ENCODE measurements at places on chromosomes 2 and 18.

DNA sequence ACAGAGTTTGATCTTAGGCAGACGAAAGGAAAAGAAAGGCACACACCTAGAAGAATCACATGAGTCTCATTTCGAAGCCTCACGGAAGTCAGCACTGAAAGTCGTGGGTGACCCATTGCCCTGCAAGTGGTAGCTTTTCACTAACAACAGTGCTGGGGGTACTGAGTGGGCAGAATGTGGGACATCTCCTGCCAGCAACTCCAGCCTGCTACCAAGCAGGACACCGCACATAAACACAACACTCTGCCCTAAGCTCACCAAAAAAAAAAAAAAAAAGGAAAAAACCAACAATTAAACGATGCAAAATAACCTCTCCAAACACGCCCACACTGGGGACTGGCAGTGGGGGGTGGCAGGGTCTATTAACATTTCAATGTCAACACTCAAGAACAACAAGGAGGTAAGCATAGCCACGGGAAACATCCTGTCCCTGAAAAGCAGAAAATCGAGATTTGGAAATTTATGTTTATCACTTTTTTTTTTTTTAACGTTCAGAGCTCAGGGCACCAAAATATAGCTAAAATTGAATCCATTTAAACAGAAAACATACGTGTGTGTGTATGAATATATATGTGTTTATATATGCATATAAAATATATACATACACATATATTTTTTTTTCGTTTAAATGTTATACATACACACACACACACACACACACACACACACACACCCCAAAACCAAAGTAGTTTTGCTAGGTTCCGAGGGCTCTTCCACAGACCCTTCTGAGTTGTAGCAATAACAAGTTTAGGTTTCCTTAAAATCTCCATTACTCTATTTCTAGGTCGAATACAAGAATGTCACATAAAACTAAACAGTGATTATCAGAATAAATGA lies 2.2 kb downstream of the INO80D start:
- peaks cover 8% of the 10 kb centered on the region for H3K4me1 ChIP-seq
- DNase-seq = no peak
- peak overlapping the region; percentile 77 for H3K4me3 ChIP-seq

DNA sequence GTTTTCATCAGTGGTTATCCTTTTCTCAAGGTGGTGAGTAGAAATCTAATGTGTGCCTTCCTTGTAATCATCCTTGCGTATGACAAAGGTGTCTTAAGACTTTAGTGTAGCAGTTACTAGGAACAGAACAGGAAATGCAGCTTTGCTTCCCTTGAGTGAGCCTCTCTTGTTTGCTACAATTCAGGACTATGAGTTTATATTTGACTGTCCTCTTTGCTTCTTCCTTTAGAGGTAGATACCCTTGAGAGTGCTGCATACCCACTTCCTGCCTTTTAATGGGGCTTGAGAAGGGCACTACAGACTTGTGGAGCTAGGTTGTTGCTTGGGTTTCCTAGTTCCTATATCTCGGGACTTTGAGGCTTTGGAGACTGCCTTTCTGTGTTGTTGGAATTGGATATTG lies 3.8 kb downstream of the KCNJ13 start:
- H3K4me3 ChIP-seq = no peak overlapping the region
- DNase-seq = no peak
- H3K27me3 ChIP-seq = no peaks in the 10 kb centered on the region
- H3K4me1 ChIP-seq = peaks cover 10% of the 10 kb centered on the region

DNA sequence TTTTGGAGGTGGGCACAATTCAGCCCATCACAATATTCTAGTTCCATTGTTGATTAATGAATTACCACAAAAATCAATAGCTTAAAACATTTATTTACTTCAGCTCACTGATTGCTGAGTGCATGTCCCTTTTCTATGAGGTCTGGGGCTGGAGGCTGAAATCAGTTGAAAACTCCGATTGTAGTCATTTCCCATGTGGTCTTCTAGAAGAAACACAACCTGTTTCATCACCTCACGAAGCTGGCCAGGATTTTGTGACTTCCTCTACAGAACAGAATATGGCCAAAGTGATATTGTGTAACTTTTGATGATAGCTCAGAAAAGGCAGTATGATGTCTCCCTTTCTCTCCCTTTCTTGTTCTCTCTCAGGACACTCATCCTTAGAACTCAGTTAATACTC lies 44.1 kb upstream of the CYRIA start:
- H3K36me3 ChIP-seq = no peaks in the 10 kb centered on the region
- no peak for DNase-seq
- no peak overlapping the region for H3K27ac ChIP-seq
- no peak overlapping the region for H3K4me3 ChIP-seq
- H3K27me3 ChIP-seq = no peaks in the 10 kb centered on the region

DNA sequence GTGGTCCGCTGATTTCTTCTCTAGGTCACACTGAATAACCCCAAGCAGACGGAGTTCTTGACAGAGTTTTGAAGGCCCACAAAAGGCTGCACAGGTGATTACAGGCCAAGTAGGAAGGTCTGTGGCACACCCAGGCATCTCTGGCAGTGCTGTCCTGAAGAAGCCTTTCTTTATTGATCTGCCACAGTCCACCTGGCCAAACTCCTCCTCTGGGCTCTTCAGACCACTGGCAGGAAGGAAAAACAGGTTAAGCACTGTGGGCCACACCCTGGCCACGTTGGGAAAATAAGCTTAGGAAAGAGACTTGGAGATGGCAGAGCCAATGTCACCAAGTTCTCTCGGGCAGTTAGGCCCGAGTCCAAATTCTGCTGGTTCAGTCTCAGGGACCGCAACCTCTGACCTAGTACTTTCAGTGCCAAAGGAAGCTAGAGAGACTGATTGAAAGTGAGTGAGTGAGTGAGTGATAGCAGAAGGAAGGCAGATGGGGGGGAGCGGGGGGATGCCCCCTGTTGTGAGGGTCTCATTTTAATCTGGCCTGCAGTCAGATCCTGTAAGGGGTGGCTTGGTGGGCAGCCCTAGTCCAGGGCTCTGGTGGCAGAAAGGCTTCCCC lies 102.9 kb downstream of the TGFA start:
- no peak overlapping the region for H3K27ac ChIP-seq
- no peaks in the 10 kb centered on the region for H3K36me3 ChIP-seq

- H3K27me3 ChIP-seq = no peaks in the 10 kb centered on the region
- no peak overlapping the region for H3K27ac ChIP-seq
Measured at GRCh38 chr2:144597894-144598593, 78.1 kb upstream of the ZEB2 start.

GRCh38 chr2:147547440-147547839 lies 297.4 kb upstream of the ACVR2A start:
- no peaks in the 10 kb centered on the region for H3K27me3 ChIP-seq
- H3K36me3 ChIP-seq = no peaks in the 10 kb centered on the region
- no peak overlapping the region for H3K27ac ChIP-seq
- DNase-seq = no peak
- no peaks in the 10 kb centered on the region for H3K4me1 ChIP-seq

DNA sequence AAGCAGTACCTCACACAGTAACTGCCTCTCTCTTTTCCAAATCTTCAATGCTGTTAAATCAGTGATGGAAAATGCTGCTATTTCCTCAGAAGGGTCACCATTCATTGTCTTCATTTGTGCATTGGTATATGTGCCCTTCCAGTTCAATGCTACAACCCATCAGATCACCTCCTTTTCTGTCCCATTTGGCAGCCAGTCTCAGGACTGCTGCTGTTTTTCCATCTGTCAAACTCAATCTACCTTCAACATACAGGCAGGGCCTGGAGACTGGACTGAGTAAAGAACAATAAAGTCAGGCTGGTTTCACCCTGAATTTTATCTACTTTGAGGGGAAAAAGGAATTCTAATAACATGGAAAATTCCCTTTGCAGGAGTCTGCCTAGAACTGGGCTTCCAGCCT lies 17.9 kb downstream of the ZNF385B start:
- no peaks in the 10 kb centered on the region for H3K4me1 ChIP-seq
- no peak overlapping the region for H3K4me3 ChIP-seq
- no peaks in the 10 kb centered on the region for H3K27me3 ChIP-seq
- DNase-seq = no peak
- no peaks in the 10 kb centered on the region for H3K36me3 ChIP-seq

DNA sequence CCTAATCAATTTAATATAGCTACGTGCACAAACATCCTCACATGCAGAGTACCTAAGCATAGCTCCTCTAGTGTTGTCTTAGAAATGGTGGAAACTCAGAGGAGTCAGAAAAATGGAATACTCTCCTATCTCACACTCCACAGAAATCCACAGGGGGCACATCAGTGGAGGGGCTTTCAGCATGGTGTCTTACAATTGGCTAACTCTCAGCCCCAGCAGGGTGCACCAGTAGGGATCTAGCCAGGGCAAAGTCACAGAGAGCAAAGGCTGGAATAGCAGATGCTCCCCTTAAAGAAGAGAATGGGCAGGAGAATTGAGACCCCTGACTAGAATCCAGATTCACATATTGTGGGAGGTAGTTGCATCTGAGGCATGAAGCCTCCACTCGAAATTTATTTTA lies 135.7 kb downstream of the MAIP1 start:
- H3K4me1 ChIP-seq = no peaks in the 10 kb centered on the region
- H3K4me3 ChIP-seq = no peak overlapping the region
- H3K27ac ChIP-seq = no peak overlapping the region
- DNase-seq = no peak

DNA sequence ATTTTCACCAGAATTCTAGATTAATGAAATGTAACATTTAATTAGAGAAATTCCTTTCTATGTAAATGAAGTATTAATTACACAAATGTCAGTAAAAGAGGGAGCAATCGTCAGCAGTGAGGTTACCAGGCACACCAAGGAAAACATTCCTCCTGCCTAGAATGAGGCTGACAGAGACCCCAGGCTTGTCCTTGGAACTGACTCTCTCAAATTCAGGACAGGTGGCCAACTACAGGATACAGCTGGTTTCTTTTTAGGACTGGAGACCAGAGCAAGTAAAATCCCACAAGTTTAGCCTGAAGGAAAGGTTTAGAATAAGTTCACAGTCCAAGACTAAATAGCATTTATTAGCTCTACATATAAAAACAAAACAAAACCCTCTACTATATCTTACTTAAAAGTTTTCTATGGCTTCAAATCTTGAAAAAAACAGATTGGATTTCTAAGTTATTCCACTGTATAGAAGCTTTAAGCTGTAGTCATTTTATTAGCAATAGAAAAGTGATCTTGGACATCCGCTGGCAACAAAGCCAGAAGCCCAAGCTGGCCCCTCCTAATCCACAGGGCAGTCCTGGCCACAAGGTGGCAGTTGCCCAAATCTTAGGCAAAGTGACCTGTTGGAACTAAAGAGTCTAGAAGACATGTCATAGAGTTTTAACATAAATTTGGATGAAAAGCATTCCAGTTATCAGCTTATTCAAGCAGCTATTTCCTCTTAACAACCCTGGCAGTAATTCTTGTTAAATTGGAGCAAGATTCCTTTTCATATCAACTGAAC lies 81.0 kb downstream of the SP3 start:
- no peaks in the 10 kb centered on the region for H3K27me3 ChIP-seq
- no peaks in the 10 kb centered on the region for H3K36me3 ChIP-seq
- peak; percentile 4 for DNase-seq
- H3K4me1 ChIP-seq = no peaks in the 10 kb centered on the region
- no peak overlapping the region for H3K4me3 ChIP-seq

DNA sequence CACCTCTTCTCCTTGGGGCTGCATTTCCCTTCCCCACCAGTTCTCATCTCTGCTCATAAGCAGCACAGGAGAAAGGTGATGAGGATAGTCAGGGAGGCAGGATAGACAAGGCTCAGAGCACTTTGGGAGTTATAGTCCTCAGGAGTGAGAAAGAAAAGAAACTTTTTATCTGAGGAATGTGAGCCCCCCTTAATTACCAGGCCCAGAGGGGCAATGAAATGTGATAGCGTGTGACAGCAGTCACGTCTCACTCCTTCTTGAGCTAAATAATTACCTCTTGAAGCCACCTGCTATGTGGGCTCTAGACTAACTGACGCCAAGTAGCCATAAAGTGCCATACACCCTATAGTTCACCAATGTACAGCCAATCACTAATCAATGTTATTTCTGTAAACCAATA lies 105.8 kb downstream of the SPP2 start:
- H3K4me3 ChIP-seq = no peak overlapping the region
- H3K36me3 ChIP-seq = no peaks in the 10 kb centered on the region
- H3K4me1 ChIP-seq = no peaks in the 10 kb centered on the region
- H3K27me3 ChIP-seq = no peaks in the 10 kb centered on the region
- H3K27ac ChIP-seq = no peak overlapping the region

DNA sequence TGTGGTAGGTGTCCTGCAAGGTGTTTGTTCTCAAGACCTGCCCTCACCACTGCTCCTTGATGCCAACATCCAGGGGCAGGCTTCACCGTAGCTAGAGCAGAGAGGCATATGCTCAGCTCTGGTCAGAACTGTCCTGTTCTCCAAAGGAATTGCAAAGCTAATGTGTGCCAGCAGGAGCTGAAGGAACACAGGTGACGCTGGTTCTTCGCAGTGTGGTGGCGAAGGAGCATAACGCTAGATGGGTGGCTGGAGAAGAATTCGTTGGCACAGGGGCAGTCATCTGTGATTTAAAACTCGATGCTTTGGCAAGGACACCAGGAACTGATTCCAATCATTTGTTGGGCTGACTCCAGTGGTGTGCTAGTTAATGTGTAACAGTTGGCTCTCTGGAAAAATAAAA lies 11.4 kb upstream of the PER2 start:
- H3K27me3 ChIP-seq = no peaks in the 10 kb centered on the region
- no peaks in the 10 kb centered on the region for H3K36me3 ChIP-seq
- no peak overlapping the region for H3K27ac ChIP-seq
- DNase-seq = no peak

GRCh38 chr2:70467831-70468779 lies 85.5 kb downstream of the TGFA start:
- H3K36me3 ChIP-seq = no peaks in the 10 kb centered on the region
- H3K27ac ChIP-seq = no peak overlapping the region
- no peak overlapping the region for H3K4me3 ChIP-seq
- DNase-seq = no peak

DNA sequence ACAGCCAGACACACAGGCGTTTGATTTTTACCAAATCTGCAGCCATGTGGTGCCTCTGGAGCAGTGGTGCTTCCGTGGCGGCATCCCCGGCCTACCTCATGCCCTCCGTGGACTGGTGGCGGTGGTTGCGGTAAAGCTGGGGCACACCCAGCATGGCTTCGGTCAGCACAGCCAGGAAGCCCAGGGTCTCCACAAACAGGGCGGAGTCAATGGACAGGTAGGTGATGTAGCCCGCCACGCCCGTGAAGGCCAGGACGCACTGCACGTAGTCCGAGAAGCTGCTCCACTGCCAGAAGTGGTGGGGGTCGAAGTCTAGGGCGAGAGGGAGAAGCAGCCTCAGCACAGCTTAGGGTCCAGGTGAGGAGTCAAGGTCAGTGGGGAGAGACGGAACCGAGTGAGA lies 32.4 kb downstream of the SLC66A2 start:
- H3K4me1 ChIP-seq = no peaks in the 10 kb centered on the region
- peaks cover 8% of the 10 kb centered on the region for H3K36me3 ChIP-seq
- no peaks in the 10 kb centered on the region for H3K27me3 ChIP-seq
- no peak overlapping the region for H3K27ac ChIP-seq
- H3K4me3 ChIP-seq = no peak overlapping the region
- DNase-seq = no peak

DNA sequence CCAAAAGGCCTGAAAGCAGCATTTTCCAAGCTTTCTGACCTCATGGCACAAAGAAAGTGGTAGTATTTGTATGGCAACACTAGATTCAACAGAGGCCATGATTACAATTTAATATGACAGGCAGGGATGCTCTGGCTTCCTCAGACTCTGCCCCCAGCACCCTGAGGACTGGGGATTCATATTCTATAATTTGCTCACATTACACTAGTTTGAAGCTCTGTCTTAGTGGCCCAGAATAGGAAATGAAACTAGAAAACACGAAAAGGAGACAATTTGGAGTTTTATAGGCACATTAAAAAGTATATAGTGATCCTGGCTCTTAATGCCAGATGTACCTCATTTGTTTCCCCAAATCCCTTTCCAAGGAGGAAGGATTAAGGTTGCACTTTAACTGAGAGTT lies 173.0 kb upstream of the STK17B start:
- H3K4me3 ChIP-seq = no peak overlapping the region
- H3K36me3 ChIP-seq = no peaks in the 10 kb centered on the region
- no peak for DNase-seq
- H3K27ac ChIP-seq = no peak overlapping the region
- no peaks in the 10 kb centered on the region for H3K27me3 ChIP-seq
